ENCODE measurements at places on chromosomes 1 and 21. TPM values are rescaled to one million over a fixed set of nuclear protein-coding genes. Genes with fewer than 3 reads are reported as not detected.

GRCh38 chr1:180295999-180296398, 65.9 kb downstream of the LHX4 start:
- DNase-seq = no peak

DNA sequence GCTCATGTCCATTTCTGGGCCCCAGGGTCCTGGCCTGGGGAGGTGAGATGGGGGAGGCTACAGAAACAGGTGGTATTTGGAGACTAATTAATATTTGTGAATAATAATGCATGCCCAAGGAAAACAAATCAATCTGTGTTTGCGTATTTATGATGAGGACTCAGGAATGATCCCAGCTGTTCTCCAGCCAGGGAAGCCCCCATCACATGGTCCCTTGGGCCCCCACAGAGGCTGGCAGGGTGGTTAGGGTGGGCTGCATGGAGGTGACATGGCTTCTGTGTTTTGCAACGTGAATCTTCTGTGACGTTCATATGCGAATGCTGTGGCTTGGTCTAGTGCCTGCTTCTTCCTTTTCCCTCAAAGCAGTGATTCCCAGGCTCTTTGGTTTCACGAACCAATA, 10.5 kb downstream of the PTPRF start:
- no peak for DNase-seq

- no peak for DNase-seq
These were observed 77.0 kb downstream of the ATF6 start for GRCh38 chr1:161843156-161843555.

- DNase-seq = no peak
These were observed 14.1 kb downstream of the VANGL1 start for GRCh38 chr1:115655916-115656315.

DNA sequence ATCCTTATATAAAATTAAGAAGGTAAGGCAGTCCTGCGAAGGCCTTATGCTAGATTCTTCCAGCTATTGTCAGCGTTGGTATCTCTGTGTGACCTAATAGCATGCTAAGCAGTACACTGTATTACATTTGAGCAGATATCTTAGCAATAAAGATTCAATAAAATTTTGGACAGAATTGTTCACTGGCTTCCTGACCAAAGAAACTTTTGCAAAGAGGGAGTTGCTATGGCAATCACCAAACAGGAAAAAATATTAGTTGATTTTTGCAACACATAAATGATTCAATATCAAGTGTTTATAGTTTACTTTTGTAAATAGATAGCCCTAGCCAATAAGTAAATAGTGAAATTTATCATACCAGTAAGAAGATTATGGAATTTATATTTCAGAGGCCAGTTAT, 31.0 kb upstream of the PLEKHO1 start:
- no peak for DNase-seq

DNA sequence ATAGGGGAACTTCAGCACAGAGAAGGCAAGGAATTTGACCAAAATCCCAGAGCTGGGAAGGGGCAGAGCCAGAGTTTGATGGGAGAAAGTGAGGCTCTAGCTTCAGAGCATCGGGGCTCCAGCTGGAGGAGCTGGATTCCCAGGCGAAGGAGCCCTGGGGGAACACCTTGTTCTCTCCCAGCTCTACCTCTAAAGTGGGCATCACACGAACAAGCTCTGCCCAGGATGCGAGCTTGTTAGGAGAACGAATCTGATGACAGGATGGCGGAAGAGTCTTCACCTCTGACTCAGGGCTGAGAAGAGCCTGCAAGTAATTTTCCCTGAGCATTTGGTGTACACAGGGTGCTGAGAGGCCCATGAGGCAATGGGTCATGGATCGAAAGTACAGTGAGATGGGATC, 22.0 kb downstream of the TNNT2 start:
- no peak for DNase-seq

DNA sequence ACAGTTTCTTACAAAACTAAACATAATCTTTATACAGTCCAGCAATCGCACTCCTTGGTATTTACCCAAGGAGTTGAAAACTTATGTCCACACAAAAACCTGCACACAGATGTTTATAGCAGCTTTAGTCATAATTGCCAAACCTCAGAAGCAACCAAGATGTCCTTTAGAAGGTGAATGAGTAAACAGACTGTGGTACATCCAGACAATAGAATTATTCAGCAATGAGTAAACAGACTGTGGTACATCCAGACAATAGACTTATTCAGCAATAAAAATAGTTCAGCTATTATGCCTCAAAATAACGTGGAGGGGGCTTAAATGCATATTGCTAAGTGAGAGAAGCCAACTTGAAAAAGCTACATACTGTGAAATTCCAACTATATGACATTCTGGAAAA, 87.0 kb upstream of the GALNT2 start:
- DNase-seq = no peak

Gene ELAPOR1
- total RNA-seq = 8.1 TPM

Gene DPT
- total RNA-seq = not detected

Measured in T-cell (primary cell).